ENCODE measurements at places on chromosomes 4 and X. TPM values are rescaled to one million over a fixed set of nuclear protein-coding genes. Genes with fewer than 3 reads are reported as not detected.
A peak's percentile ranks its signal among the peaks of the same experiment; 100 is the strongest.

DNA sequence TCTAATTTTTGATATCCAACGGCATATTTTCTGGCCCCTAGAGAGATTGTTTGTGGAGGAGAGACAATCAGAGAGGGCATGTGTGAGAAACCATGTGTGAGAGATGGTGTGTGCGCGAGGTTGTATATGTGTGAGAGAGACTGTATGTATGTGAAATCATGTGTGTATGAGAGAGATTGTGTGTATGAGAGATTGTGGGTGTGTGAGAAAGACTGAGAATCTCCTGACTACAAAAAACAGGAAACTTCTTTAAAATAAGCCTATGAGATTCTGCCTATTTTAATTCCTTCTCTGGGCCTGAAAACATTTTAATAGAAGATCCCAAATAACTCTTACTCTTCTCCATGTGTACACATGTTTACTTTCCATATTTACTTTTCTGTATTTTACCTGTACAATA, 1.5 kb upstream of the FAM241A start:
- DNase-seq: no peak

DNA sequence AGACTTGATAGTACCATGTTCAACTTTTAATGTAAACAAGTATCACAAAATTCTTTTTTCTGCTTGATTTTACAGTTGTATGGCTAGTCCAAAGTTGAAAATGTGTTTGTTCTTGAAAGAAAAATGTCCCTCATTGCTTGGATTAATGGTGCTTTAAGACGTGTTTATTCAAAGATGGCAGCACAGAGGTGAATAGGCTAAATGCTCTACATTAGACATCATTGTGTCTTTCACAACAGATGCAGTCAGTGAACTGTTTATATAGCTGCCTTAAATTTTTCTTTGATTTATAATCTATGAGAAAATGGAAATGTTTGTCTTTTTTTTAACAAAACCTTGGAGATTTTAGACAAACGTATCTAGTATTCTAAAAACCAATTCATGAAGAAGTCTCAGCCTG, 137.3 kb downstream of the BMPR1B start:
- no peak for DNase-seq

GRCh38 chr4:52825460-52826090, 36.5 kb upstream of the RASL11B start:
- peak; percentile 6 for DNase-seq

DNA sequence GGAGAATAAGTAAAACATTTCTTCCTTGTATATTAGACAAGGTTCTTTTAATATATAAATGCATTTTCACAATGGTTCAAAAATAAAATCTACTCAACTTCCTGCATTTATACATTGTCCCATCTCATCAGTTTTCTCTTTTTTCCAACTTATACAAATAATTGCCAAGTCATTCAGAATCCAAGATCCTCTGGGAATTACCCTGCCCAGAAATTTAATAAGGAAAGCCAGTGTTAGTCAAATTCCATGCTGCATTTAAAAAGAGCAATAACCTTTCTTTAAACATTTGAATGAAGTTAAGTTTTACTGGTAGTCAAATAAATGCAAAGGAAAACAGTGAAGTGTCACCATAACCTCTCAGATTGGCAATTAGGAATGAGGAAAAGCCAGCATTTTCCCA, 357.9 kb downstream of the PPP3CA start:
- DNase-seq: no peak

- no peak for DNase-seq
These were observed 1.9 kb downstream of the ARHGAP10 start for GRCh38 chr4:147733716-147734344.

DNA sequence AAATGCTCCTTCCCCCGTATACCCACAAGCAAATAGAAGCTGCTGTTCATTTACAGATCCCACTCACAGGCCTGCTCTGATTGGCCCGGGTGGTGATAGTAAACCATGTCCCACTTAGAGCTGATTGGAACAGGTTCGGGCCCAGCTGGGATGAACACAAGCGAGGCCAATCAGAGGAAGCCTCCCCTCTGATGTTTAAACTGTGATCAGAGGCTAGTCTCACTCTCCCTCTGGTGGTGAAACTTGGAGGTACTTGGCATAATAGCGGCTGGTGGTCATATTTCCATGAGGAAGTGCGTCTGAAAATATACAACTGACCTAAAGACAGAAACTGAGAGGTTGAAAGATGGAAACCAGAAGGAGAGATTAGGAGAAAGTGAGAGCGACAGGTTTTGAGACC, 51.5 kb upstream of the TRPC3 start:
- DNase-seq: peak; percentile 35

Gene STK32B
- 0.37 TPM for total RNA-seq

Gene NAAA
- 1.4 TPM for total RNA-seq

Gene DMRTC1
- total RNA-seq: not detected

Gene STOX2
- not detected for total RNA-seq

Gene HSFX1
- 0.70 TPM for total RNA-seq

All from HT1080 (cell line).